Activated T-helper 1 cell treated with anti-CD3 and anti-CD28 coated beads, Interleukin-12 subunit alpha, Interleukin-12 subunit beta, Interleukin-2, Interleukin-4 antibody, amounts not matched to agents 30 ng/mL and 10 ng/mL and 1 ng/mL, durations not matched to agents 14 hours and 24 hours and 36 hours (primary cell): ENCODE measurements at places on chromosomes 11 and 22. TPM values are rescaled to one million over a fixed set of nuclear protein-coding genes. Genes with fewer than 3 reads are reported as not detected.

Gene CCDC116
- 0.54 and 0.73 TPM in 2 replicates for total RNA-seq

Gene CD248
- total RNA-seq: 0.10 TPM in 1 of 2 replicates, not detected in the other

Gene DEFB131B
- not detected in 2 replicates for total RNA-seq

Gene SLC22A6
- not detected in 2 replicates for total RNA-seq

Gene PNPLA5
- total RNA-seq: not detected in 2 replicates

Gene PDGFD
- not detected in 2 replicates for total RNA-seq

Gene CREB3L1
- total RNA-seq: 0.15 and 0.39 TPM in 2 replicates

Gene OR2AG2
- total RNA-seq: 0.23 and 0.47 TPM in 2 replicates

Gene BACE1
- total RNA-seq: 0.13 and 0.27 TPM in 2 replicates

Gene OR5AP2
- not detected in 2 replicates for total RNA-seq

Gene FXYD6
- total RNA-seq: not detected in 2 replicates

Gene OR6M1
- not detected in 2 replicates for total RNA-seq
